ENCODE measurements at places on chromosomes 16 and 17.

GRCh38 chr16:69712277-69712676, 14.1 kb downstream of the NQO1 start:
- DNase-seq = no peak

- DNase-seq = no peak
Measured at GRCh38 chr17:1239210-1239609, 31.0 kb upstream of the BHLHA9 start.

GRCh38 chr17:42521036-42521435, 15.0 kb upstream of the NAGLU start:
- DNase-seq = no peak

DNA sequence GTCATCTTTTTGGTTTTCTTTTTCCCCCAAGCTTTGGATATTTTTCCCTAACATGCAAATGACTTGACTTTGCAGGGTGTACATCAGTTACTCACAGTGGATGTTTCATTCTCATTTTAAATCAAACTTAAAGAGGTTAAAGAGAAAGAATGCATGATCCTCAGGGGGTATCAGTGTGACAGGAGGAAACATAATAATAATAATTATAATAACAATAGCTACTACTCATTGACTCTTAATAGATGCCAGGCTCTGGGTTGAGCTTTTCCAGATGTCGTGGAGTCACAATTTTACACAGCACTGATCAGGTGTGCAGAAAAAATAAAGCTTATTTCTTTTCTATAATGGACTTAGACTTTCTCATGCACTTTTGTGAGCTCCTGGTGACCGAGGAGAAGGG, 157.2 kb upstream of the CACNG3 start:
- DNase-seq = no peak

GRCh38 chr17:70168977-70169708, at the start of gene KCNJ2:
Gene KCNJ2 (plus strand): TSS chr17:70169532. CDS start chr17:70175040, 5,508 bp downstream.
- peak; percentile 89 for DNase-seq

DNA sequence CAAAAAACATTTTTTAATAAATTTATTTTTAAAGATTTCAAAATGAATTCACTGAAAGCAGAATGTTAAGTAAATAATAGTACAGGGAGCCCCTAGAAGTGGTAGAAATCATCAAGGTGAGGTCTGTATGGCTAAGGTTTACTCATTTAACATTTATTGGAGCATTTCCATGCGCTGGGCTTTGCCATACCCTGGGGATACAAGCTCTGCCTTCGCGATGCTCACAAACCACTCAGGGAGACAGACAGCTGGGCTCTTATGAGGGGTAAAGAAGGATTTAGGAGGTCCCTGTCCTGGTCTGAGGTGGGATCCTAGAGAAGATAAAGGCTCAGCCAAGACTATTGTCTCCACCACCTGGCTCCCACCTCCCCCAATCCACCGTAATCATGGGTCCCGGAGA, 11.3 kb upstream of the LPCAT2 start:
- no peak for DNase-seq
